ENCODE measurements at places on chromosomes 11 and 22.
A peak's percentile ranks its signal among the peaks of the same experiment; 100 is the strongest.

DNA sequence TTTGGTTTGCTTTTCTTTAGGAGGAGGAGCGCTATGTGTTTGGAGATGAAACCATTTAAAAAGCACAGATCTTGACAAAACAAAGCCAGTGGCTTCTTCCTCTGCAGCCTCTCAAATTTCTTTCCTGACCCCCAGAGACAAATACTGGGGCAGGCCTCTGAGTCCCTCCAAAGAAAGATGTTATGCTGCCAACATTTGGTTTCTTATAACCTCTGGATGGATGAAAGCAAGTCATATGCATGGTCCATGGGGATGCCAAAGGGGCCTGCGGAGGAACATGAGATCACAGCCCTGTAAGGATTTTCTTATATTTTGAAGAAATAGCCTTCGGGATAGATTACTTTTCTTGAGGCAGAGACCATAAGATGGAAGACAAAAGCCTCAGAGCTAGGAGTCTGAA, 179.1 kb downstream of the TENM4 start:
- DNase-seq: no peak

DNA sequence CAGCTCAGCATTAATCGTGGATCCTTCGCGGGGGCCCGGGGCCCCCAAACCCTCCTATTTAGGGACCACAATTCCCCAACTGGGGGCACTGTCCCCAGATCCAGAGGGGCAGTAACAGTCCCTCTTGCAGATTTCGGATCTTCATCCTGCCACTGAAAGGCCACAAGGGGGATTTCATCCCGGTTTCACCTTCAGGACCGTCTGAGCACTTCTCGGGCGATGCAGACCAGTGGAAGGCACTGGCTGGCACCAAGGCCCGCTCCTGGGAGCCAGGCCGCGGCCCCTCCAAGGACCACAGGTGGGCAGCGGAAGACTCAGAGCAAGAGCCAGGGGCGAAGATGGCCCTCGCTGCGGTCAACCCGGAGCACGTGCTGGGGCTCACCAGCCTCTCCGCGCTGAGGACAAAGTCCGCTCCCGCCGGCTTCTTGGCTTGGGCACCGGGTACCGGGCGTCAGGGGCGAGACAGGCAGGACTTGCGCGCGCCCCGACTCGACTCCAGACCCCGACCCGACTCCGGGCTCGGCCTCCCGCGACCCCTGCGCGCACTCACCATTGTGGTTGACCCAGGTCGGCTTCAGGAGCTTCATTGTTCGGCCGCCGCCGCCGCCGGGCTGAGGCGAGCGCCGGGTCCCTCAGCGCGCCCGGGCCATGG, 517 bp downstream of the HIRA start:
- DNase-seq: no peak

- no peak for DNase-seq
Observed at GRCh38 chr22:27799015-27799826, 2.3 kb downstream of the MN1 start.

DNA sequence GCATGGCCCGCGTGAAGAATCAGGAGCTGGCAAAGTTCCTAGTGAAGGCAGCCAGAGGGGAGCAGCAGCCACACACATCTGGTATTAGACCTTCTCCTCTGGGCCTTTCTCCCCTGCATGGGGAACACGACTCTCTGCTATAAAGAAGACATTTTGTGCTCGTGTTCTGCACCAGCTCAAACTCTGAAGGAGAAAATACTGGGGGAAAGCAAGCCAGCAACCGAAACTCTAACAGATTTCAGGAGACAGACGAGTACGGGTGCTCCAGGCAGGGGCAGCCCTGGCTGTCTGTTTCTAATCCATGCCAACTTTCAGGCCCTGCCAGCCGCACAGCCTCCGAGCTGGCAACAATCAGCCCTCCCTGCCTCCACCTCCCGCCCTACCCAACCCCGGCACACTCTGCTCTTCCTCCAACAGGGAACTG, 296.3 kb downstream of the BRD1 start:
- DNase-seq: no peak

GRCh38 chr22:44102121-44102520, 78.0 kb downstream of the PARVB start:
- no peak for DNase-seq

DNA sequence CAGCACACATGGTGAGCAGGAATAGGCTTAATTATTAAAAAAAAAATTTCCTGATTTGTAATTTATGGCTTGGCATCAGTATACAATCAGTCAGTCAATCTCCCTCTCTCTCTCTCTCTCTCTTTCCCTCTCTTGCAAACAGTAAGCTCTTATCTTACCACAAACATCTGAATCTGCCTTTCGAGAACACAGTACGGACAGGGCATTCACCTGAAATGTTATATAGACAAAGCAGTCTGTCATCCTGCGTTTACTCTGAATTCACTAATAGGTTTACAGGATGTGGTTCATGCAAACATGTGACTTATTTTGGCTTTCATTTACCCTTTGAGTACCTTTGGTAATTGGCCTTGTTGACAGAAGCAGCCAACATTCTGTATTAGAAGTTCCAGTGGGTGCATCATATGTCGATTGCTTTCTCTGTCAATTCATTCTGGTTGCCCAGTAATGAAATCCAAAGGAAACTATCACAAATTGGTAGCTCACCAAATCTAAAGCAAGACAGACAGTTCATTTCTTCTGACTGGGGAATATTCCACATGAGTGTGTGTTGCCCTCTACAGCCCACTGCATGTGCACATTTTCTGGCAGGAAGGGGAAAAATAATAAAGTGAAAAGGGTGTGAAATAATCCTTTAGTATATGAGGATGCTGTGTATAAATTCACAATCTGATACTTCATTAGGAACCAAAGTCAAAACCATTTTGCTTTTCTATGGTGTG, 1058.2 kb downstream of the LRRC4C start:
- DNase-seq: no peak

- no peak for DNase-seq
Observed at GRCh38 chr11:38191101-38191500, 1593.1 kb upstream of the RAG2 start.

DNA sequence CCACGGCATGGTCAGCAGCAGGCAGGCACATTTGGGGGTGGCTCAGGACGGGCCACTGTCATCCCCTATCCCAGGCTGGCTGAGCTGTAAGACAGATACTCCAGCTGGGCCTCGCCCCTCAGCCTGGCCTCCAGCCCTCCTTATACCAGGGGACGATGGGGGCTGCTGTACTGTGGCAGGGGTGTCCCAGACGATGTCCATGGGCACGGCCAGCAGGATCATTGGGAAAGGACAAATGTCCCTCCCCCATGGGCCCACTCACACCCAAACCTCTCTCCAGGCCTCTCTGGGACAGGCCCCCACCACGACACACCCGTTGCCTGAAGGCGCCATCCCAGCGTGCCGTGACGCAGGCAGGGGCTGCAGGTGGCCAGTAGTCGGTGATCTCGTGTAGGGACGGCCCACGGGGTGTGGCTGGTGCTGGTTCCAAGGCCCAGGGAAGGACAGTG, 1.5 kb upstream of the IL17REL start:
- DNase-seq: no peak

- DNase-seq: no peak
Observed at GRCh38 chr22:17775781-17776465, 1.7 kb upstream of the BID start.

DNA sequence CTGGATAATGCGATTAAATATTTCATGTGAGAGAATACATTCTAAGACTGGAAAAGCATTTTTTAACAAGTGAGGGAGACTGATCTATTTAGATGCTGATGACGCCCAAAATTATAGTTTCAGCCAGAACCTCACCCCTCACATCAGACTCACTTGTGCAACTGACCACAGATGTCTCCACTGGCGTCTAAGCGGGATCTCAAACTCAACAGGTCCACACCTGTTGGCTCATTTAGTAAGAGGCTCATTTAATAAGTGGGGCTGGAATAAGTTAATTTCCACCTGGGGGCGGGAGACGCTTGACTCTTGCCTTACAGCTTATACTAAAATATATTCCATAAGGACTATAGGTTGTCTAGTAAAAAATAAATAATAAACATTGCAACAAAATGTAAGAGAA, 47.5 kb downstream of the MORC2 start:
- no peak for DNase-seq

DNA sequence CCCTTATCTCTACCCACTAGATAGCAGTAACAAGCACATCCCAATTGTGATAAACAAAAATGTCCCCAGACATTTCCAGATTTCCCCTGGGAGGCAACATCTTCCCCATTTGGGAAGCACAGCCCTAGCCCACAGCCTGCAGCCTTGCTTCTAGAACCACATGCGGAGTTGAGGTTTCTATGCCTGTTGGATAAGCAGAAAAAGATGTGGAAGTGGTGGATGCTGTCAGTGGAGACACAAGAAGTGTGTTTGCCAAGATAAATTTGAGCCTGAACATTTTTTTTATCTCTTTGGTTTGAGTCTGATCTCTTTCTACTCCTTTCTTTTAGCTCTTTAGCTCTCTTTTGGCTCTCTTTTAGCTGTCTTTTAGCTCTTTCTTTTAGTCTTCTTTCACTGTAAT, 884.5 kb downstream of the NTM start:
- no peak for DNase-seq

- peak; percentile 54 for DNase-seq
Observed at GRCh38 chr11:128630367-128631230, 43.2 kb upstream of the ETS1 start.

GRCh38 chr11:86592047-86592591, 80.3 kb downstream of the ME3 start:
- DNase-seq: no peak

DNA sequence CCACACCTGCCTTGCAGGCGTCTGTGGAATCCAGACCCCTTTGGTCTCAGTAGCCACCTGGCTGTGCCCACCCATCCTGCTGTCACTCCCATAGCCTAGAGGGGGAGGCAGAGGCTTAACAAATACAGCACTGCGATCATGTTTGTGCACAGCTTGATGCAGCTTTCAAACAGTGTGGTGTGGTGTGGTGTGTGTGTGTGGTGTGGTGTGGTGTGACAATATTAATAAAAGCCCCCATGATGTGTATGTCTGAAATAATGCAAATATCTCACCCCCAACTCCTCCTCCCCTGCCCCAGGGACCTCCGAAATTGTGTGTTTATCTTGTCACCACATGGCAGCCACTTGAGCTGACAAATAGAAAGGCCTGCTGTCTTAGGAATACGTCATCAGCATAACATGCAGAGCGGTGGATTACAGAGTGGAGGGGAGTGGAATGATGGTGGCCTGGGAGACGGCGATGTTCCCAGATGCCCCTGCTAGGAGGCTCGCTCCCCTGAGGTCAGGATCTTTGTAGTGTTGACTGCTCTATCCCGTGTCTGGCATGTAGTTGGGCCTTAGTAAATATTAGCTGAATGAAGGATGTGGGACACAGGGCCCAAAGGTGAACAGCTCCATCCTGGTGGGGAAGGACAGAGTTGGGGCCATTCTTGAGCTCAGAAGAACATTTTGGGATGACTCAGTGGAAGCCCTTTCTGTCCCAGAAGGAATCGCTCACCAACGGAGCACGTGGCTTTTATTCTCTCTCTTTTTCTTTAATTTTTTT, 2.8 kb downstream of the PDXP start:
- no peak for DNase-seq

DNA sequence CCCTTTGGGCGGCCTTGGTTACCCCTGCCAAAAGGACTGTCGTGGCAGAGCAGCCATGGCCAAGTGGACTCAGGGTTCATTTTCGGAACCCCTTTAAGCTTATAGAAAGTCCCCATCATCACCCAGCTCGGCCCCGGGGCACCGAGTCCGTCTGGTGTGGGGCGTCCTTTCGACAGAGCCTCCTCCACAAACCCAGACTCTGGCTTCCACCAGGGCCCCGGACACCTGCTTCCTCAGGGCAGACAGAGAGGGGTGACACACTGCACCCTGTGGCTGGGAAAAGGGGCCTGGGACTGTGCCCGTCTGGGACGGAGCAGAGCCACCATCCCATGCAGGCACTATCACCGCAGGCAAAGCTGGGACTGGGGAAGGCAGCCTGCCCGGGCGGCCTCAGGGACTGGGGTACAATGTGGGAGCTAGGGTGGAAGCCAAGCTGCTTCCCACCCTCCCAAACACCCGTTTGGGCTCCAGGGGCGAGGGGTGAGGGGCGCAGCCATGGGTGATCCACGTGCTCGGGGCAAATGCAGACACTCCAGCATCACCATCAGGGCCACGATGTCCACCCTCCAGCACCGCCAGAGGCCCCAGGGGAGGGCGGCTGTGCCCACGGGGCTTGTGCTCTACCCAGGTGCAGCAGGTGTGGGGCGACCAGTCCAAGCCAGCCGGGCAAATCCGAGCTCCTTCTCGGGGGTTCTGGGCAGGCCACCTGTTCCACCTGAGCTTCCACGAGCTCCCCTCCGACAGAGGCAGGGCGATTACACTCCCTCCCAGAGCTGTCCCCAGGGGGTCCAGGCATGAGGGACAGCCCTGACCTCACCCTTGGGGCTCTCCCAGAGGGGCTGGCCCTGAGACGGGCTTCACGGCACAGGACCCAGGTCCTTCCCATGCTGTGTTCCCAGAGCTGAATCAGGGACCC, 11.7 kb upstream of the MRPL23 start:
- DNase-seq: no peak

DNA sequence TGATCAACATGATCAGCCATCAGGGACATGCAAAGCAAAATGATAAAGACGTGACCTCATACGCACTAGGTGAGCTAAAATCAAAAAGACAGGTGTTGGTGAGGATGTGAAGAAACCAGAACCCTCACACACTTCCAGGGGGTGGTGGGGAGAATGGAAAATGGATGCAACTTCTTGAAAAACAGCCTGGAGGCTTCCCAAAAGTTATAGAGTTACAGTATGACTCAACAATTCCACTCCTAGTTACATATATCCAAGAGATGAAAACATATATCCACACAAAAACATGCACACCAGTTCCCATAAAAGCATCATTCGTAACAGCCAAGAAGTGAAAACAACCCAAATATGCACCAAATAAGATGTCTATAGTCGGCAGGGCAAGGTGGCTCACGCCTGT, 42.1 kb upstream of the APLNR start:
- DNase-seq: no peak

DNA sequence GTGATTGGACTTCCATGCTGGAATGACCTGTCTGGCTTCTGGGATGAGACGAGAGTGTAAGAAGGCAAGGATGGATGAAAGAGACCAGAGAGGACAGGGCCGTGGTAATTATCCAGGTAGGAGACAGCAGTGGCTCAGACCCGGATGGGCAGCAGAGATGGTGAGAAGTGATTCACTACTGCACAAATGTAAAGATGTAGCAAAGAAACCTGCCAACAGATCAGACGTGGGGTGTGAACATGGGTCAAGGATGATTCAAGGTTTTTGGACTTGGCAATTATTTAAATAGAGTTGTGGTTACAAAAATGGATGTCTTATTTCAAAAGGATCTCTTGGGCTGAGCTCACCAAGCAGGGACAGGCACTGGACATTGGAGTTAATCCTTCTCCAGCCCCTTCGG, 32.7 kb downstream of the RIBC2 start:
- no peak for DNase-seq

Measured in substantia nigra (tissue), 51 donors.